Activated naive CD8-positive, alpha-beta T cell treated with anti-CD3 and anti-CD28 coated beads for 36 hours (primary cell): ENCODE measurements at places on chromosomes 3 and 15.

DNA sequence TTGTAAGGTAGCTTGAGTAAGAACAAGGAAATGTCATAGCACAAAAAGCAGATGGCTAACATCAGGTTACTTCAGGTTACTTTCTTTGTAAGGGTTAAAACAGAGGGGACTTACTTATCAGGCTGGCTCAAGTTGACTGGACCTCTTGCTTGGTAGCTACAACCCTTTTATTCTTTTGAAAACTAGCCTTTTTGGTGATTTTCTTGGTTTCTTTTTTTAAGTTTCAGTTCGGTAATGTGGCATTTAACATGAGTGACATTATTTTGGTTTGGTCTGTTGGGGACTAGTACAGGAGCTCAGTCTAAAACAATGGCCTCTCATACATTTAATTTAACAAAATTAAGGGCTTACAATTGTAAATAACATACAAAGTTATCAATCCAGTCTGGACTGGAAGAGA, 621.4 kb downstream of the OTOL1 start:
- DNase-seq = no peak

DNA sequence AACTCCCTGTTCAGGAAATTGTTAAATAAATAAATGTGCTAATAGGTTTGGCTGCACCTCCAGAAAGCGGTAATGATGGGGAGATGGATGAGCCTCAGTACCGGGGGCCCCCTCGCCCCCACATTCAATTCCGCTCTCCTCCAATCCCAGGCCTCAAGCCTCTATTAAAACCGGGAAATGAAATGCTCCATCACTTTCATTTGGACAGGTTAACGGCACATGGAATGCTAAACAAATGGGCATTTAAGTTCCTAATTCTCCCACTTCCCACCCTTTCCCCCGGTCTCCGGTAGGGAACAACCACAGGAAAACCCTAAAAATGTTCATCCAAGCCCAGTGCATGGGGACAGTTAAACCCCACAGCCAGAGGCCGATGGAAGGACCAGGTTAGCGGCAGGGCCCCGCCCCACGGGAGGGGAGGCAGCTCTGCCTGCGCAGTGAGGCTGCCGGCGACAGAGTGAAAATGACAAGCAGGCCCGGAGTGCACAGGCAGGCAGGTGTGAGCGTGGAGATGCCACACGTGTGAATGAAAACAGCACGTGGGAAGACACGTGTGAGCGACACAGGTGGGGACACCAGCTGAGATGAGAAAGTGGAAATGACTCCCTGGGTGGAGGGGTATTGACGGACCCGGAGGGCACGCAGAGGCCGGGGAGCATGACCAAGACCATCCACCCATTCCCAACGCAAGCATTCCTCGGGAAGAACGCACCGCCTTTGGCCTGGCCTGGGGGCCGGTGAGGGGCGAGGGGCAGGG, 28.1 kb downstream of the RNU5B-1 start:
- no peak for DNase-seq

DNA sequence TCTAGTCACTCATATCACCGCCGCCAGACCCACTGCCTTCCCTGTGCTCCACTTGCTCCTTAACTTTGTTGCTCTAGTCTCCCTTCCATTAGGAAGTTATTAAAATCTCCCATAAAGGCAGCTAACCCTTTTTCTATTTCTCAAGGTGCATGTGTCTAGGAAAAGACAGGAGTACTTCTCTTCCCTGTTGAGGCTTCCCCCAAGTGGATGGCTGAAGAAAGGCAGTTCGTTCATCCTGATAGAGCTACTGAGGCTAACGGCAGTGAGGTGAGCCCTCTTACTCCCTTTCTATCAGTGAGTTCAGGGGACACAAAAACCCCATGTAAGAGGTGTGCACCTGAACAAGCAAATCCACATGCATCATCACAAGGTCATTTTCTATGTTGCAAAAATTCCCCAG, 397.8 kb downstream of the IGSF11 start:
- no peak for DNase-seq

- DNase-seq = no peak
Measured at GRCh38 chr3:186287711-186288110, 74.3 kb downstream of the DGKG start.

- DNase-seq = no peak
Measured at GRCh38 chr3:4355401-4356219, 52.4 kb downstream of the SETMAR start.
